ENCODE measurements at places on chromosomes 2 and 18.
A peak's percentile ranks its signal among the peaks of the same experiment; 100 is the strongest.

DNA sequence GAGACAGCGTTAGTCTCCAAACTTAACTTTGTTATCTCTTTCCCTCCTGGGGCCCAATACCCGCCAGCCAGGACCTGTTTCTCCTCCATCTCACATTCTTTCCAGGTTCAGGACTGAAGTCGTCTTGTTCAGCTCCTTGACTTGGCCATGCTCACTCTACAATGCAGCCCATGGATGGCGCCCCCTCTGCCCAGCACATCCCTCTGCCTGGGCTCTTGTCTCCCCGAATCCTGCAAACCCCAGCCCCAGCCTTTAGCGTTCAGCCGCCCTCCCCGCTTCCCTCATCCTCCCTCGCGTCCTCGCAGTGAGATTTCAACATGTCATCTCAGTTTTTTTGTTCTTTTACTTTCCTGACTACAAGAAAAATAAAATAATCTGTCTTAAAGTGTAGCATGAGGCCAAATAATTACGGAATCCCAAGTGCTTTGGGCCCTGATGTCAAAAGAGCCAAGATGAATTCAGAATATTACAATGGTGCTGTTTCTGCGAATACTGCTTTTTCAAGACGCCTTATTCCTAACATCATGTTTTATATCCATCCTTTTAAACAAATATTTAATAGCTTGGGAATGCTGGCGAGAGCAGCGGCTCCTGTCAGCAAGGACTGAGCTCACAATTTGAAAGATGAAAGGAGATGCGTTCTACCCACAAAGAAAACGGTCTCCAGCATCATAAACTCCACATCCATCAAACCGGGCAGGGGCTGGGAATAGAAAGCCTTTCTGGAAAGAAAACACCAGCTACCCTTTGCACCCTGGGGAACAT lies 1.0 kb downstream of the FAM178B start:
- no peak for DNase-seq

DNA sequence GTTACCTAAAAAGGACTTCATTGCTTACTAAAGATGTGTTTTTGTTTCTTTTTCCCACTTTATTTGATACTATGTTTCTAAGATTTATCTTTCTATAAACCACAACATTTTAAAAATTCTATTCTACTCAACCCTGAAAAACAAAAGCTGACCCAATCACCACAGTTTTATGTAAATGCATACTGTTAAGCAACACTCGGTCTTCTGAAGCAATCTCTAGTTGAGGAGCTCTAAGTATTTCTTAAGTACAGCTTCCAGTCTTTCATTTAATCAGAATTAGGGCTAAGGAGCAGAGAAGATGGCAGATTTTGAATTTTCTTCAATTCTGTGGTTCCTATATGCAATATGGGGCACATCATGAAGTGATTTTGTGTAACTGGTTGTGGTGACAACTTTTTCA lies 72.2 kb upstream of the SLC4A10 start:
- DNase-seq = no peak

- DNase-seq = no peak
These were observed 61.8 kb downstream of the CAB39 start for GRCh38 chr2:230774348-230774951.

DNA sequence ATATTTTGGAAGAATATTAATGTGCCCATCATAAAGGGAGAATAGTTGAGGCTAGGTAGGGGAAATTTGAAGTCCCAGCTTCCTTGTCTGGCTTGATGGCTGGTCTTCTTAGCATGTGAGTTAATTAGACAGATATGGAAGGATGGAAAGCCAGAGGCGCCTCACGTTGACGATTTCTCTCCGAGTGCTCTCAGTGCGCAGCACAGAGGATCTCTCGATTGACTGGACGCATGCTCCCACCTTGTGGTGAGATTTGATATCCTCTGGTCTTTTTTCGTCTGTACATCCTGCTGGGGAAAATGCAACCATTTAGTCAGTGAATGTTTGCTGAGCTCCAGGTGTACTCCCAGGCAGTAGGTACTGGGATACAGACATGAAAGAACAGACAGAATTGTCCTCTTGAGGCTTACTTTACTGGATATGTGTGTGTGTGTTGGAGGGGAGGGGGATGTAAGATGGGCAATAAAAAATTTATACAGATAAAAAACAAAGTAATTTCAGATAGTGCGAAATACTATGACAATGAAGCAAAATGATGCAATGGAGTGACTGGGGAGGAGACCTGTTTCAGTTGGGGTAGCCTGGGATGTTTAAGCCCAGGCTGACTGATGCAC lies 66.9 kb upstream of the ZNG1B start:
- DNase-seq = peak; percentile 67

- no peak for DNase-seq
These were observed 70.7 kb upstream of the HNRNPA3 start for GRCh38 chr2:177141866-177142265.

DNA sequence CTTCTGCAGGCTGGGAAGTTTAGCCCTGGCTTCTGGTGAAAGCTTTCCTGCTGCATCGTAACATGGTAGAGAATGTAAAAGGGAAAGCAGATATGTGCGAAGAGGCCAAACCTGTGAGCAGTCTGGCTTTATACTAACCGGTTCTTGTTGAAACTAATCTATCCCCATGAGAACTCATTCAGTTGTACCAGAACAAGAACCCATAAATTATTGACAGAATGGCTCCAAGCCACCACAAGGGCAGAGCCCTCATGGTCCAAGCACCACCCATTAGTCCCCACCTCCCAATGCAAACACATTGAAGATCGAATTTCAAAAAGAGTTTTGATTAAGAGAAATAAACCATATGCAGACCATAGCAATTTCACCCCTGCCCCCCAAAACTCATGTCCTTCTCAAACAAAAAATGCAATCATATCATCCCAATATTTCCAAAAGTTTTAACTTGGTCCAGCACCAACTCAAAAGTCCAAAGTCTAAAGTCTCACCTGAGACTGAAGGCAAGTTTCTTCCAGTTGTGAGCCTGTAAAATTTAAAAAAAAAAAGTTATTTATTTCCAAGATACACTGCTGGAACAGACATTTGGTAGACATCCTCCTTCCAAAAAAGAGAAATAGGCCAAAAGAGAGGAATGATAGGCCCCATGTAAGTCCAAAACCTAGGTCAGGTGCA lies 318.9 kb downstream of the CNTNAP5 start:
- DNase-seq = no peak

DNA sequence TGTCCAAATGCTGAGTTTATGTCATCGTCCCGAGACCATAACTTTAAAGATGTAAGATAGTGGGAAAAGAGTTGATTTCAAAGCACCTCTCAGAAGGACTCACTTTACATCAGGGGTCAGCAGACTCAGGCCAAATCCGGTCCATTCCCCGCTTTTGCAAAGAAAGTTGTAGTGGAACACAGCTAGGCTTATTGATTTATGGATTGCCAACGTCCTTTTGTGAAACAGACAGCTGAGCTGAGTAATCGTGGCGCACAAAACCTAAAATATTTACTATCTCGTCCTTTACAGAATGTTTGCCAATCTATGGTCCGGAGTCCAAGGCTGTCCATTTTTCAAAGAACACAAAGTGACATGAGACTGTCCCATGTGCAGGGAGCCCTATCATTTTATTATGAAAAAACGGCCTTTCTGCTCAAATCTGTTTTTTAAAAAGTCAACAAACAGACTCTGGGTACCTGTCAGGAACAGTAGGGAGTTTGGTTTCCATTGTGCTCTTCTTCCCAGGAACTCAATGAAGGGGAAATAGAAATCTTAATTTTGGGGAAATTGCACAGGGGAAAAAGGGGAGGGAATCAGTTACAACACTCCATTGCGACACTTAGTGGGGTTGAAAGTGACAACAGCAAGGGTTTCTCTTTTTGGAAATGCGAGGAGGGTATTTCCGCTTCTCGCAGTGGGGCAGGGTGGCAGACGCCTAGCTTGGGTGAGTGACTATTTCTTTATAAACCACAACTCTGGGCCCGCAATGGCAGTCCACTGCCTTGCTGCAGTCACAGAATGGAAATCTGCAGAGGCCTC lies at the start of gene IL1RN:
IL1RN (plus strand) TSS at position 754 of the 801 bp plus-strand sequence; CDS start at position 781, 27 bp downstream.
- DNase-seq = peak; percentile 69

GRCh38 chr2:27390822-27391679 lies 10.5 kb upstream of the ZNF513 start:
- DNase-seq = no peak

DNA sequence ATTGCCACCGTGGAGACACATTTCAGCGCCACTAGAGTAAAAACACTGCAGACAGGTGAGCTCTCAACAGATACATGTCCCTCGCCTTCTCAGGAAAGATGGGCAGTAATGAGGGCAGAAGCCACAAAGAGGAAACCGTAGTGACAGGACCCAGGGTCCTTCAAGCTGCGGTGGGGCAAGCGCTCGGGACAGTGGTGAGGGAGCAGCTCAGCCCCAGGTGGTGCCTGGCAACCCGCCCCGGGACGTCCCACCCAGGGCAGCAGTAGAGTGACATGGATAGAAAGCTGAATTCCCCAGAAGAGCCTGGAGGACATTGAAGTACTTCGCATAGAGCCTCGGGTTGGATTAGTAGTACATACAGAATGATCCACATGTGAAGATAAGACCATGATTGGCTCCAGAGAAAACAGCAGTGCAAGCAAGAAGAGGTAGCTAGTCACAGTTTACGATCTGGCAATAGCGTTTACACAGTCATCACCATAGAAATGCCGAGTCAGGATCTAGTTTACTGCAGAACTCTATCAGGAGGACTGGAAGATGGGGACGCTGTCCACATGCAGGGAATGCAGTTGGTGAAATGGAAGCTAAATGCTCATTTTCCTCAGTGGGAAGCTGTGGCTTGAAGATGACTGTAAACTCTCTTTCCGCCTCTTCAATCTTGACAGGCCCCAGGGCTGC lies 37.4 kb upstream of the ALPP start:
- DNase-seq = no peak

GRCh38 chr2:100894105-100894795 lies 74.3 kb downstream of the NPAS2 start:
- DNase-seq = no peak

DNA sequence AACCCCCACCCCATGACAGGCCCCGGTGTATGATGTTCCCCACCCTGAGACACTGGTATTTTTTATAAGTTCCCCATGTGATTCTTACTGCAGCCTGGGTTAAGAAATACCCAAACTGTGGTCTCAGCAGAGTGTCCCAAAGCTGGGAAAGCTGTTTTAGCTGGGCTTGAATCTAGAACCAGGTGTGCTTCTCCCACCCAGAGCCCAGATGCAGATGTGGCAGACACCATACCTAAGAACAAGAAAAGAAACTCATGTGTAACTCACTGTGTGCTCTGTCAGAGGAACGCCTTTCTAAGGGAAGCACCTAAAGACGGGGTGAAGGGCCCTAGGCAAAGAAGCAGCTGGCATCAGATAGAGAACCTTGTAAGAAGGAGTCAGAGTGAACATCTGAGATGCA lies 23.9 kb downstream of the DOK1 start:
- DNase-seq = no peak

GRCh38 chr2:221513232-221513631 lies 58.9 kb downstream of the EPHA4 start:
- no peak for DNase-seq

GRCh38 chr2:85156153-85156552 lies 23.0 kb downstream of the TCF7L1 start:
- DNase-seq = no peak

Data from left lung (tissue), 14 donors.